ENCODE measurements at places on chromosomes 1 and 21.

- DNase-seq, result no peak
Observed at GRCh38 chr1:59879996-59880505, 46.5 kb downstream of the CYP2J2 start.

GRCh38 chr1:50430010-50430405 lies 6.8 kb upstream of the DMRTA2 start:
- DNase-seq, result no peak

DNA sequence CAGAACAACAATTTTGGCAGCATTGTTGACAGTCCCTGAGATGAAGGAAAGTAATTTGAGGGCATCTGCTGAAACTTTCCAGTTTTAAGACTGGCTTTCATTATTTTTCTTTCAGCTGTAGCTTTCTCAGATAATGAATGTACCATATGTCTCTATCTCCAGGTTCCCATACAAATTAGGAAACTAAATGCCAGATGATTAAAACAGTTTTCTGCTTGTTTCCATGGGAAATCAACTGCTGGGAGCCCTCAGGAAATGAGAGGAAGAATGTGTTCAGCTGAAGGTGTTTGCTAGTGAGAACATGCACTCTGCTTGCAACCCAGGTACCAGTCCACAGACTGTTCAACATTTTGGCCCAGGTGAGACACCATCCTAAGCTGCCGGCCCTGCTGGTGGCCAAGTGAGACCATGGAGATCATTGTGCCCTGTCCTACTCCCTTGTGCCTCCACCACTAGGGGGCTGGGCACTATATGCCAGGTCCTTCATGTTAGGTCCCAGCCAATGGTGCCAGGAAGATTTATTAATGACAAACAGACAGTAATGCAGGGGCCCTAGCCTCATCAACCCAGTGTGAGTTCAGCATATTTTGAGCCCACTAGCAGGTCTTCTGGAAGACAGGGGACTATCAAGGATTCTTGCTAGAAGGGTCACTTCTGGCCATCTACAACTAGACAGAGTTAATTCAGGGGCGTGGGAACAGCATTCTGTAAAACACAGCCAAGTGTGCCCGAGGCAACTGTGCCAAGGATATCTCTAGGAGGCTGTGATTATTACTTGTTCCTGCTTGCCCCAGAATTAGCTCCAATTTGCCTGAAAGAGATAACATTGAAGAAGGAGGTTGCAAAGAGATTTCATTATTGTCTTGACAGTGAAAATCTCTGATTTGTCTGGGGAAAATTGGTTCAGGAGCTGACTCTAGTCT lies 17.0 kb upstream of the LRRC8C start:
- DNase-seq, result peak; percentile 36

- DNase-seq, result no peak
Observed at GRCh38 chr1:243513726-243514491, 258.1 kb downstream of the SDCCAG8 start.

- no peak for DNase-seq
Observed at GRCh38 chr1:188669728-188670382, 1807.8 kb downstream of the BRINP3 start.

DNA sequence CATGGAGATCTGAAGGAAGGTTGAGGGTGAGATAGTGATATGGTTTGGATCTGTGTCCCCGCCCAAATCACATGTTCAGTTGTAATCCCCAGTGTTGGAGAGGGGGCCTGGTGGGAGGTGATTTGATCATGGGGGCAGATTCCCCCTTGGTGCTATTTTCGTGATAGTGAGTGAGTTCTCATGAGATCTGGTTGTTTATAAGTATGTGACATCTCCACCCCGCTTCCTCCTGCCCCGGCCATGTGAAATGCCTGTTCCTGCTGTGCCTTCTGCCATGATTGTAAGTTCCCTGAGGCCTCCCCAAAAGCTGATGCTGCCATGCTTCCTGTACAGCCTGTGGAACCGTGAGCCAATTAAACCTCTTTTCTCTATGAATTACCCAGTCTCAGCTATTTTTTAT lies 451.9 kb upstream of the VAMP3 start:
- no peak for DNase-seq

GRCh38 chr1:211525101-211525676 lies 33.2 kb upstream of the RD3 start:
- DNase-seq, result no peak

DNA sequence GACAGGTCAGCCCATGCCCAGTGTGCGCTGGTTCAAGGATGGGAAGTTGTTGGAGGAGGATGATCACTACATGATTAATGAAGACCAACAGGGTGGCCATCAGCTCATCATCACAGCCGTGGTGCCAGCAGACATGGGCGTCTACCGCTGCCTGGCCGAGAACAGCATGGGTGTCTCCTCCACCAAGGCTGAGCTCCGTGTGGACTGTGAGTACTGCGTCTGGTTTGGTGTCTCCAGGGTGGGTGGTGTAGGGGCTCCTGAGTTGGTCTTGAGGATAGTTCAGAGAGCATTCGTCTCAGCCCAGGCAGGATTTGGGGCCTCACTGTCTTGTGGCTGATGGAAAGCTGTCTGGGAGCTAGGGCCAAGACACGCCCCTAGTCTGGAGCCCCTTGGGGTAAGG lies 83.2 kb downstream of the TRIM11 start:
- DNase-seq, result no peak

DNA sequence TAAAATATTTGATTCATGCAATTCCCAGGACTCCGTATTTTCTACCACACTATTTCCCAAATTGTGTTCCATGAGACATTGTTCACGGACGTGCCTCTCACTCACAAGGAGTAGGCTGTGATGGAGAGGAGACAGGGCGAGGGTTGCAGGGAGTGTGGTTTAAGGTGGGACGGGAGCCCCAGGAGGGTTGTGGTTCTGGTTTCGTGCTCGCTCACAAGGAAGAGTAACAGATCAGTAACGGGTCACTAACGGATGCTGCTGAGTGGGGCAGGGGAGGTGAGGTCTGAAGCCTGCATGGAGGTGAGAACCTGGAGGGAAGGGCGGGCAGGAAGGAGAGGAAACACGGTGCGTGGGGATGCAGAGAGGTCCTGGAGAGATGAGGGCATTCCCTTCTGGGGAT lies 28.8 kb downstream of the TFF3 start:
- DNase-seq, result no peak

- peak; percentile 62 for DNase-seq
Observed at GRCh38 chr1:59453297-59453968, 156.5 kb downstream of the FGGY start.

- no peak for DNase-seq
Observed at GRCh38 chr1:235397733-235398132, 30.5 kb downstream of the TBCE start.

DNA sequence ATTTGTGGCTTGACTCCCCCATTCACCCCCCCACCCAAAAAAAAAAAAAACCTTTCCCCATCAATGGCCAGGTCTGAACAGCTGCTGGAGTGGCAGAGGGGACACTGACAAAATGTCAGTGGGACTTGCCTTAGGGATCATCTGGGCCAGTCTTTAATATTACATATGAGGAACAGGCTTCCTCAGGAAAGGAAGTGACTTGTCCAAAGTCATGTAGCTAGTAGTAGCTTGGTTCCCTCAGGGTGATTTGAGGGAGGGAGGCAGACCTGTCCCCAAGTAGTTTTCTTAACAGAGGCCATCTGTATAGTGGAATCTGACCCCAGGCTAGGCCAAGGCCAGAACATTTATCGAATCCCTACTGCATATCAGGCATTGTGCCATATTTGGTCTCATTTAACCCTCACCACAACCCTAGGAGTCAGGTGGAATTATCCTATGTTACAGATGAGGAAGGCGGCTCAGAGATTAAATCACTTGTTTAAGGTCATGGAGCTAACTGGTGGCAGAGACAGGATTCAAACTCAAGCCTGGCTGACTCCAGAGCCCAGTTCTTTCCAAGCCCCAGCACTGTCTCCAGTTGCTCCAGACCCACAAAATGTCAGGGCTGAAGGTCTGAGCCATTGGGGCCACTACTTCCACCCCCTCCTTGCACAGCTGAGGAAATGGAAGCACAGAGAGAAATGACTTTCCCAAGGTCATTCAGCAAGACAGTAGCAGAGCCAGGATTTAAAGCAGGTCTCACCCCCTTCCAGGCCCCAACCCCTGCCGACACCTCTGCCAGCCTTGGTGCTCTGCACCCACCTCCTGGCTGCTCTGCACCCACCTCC lies 10.4 kb downstream of the ZBTB7B start:
- no peak for DNase-seq

- no peak for DNase-seq
Observed at GRCh38 chr1:208923456-208923855, 660.1 kb upstream of the CAMK1G start.

DNA sequence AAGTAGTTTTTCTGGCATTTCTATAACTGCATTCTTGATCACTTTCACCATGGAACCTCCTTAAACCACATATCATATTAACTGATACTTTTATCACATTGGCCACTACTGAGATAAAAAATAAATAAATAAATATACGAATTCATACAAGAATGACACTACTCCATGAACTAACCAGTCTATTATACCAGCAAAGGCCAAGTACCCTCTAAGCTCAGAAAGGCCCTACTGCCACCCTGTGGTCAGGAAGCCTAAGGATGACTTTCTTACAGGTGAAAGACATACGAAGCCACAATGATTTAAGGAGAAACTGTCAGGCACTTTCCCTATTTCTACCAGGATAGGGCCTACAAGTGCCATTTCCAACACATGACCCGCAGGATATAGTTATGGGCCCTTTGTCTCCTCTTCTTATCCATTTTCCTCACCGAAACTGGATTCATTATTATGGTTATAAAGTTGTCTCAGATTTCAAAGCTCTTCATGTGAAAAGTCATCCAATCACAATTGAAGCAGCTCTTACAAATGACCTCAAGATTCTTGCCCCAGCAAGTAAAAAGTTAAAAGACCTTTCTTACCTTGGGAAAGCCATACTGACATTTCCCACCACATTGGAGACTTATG lies 23.9 kb downstream of the DNAJC8 start:
- DNase-seq, result peak; percentile 77

- no peak for DNase-seq
Observed at GRCh38 chr21:32329331-32329730, 30.7 kb downstream of the MRAP start.

DNA sequence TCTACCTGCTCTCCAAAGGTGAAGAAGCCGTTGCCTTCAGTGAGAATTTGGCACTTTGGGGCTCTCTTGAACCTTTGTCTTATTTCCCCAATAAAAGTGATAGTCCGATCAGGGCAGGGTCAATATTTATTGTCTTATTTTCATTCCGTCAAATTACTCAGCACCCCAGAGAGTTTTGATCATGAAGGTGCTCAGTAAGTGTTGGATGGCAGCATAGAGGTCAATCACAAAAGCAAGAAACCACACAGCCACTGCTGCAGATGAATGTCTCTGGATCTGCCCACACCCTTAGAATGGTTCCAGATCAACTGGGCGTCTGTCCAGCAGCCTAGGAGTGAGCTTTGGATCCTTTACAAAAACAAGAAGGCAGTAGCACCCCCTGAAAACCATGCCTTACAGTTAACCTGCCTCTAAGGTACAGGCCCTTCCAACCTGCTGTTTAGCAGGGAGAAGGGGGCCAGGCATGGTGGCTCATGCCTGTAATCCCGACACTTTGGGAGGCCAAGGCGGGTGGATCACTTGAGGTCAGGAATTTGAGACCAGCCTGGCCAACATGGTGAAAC lies 97.3 kb downstream of the PSMG1 start:
- DNase-seq, result no peak

DNA sequence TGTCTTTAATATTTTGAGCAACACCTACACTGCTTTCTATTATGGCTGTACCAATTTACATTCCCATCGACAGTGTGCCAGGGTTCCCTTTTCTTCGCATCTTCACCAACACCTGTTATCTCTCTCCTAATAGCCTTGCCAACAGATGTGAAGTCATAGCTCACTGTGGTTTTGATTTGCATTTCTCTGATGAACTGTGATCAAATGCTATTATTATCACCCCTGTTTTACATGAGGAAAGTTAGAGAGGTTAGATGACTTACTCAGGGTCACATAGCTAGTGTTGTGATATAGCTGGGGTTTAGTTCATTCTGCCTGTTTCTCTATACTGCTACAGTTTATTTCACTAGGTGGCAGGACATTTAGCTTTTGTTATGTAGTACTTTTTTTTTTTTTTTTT lies 204.1 kb downstream of the FMN2 start:
- DNase-seq, result no peak

DNA sequence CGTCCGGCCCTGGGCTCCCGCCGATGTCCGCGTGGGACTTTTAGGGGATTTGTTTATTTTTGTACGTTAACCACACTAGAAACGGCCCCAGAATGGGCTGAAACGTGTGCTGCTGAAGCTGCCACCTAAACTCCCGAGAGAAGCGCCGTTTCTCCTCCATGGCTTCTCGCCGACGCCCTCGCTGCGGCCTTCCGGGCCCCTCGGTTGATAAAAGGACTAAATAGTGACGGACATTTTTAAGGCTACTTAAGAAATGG lies 678 bp upstream of the PTTG1IP start:
- no peak for DNase-seq

DNA sequence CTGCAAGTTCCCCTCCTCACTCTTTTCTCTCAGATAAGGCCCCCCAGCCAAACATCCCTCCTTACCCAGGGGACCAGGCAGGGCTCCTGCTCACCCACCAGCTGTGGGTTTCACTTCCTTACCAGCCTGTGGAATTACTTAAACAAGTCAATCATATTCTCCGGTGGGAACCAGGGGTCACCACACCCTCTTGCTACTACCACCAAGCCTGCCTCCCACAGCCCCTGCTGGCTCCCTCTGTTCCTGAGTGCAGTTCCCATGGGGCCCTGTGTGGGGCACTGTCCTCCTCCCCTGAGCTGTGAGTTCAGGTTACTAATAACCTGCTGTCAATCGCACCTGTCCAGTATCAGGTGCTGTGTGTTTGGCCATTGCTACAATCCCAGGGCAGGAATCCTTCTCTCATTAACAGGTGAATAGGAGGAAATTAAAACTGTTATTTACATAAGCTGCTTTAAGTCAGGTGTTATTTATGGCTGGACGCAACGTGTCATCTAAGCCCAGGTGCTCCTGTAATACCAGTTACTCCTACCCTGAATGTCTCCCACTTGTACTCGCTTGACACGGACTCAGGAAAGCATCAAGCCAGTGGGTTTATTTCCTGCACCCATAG lies 53.1 kb upstream of the LBR start:
- no peak for DNase-seq

DNA sequence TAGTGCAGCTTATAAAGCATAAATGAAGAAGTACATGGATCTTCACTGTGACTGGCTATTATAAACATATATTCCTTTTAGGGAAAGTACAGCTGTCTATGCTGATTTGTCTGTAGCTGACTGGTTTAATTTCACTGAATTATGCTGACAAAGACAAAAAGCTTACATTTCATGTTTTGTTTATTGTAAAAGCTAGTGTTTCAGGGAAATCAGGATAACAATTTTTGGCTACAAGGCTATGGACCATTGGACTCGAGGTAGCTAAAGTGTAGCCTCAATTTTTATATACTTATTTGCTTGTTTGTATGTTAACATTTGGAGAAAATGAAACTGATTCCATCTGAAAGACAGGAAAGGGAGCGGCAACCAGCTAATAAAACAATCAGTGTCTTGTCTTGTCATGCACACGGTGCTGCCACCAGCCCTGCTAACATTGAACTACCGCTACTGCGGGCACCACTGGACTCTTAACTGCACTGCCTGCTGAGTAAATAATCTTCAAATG lies 480.2 kb downstream of the COL11A1 start:
- DNase-seq, result no peak

- DNase-seq, result no peak
Observed at GRCh38 chr1:193143285-193143684, 21.5 kb downstream of the CDC73 start.
